HFFc6 (cell line): ENCODE measurements at places on chromosomes 5 and 9. TPM values are rescaled to one million over a fixed set of nuclear protein-coding genes. Genes with fewer than 3 reads are reported as not detected.

DNA sequence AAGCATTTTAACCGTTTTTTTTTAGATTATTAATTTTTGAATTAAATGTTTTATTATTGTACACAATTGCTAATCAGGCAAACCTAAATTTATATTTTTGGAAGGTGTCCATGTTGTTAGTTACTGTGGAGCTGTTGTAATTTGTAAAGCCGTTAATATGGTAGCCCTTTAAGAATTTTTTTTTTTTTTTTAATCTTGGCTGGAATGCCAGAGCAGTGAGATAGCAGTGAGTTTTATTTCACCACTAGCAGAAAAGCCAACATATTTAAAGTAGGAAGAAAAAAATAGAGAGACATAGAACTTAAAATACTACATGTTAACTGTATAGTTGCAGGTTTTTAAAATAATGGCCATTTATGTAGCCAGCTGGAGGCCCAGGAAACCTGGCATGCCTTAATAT lies 35.3 kb upstream of the RNF20 start:
- no peak overlapping the region for H3K27ac ChIP-seq
- H3K27me3 ChIP-seq: no peaks in the 10 kb centered on the region
- H3K4me3 ChIP-seq: no peak overlapping the region
- peaks cover 23% of the 10 kb centered on the region for H3K4me1 ChIP-seq
- DNase-seq: no peak

- peaks cover 5% of the 10 kb centered on the region for H3K27me3 ChIP-seq
- H3K4me1 ChIP-seq: peaks cover 12% of the 10 kb centered on the region
Measured at GRCh38 chr9:16321461-16322119, 548.9 kb downstream of the BNC2 start.

DNA sequence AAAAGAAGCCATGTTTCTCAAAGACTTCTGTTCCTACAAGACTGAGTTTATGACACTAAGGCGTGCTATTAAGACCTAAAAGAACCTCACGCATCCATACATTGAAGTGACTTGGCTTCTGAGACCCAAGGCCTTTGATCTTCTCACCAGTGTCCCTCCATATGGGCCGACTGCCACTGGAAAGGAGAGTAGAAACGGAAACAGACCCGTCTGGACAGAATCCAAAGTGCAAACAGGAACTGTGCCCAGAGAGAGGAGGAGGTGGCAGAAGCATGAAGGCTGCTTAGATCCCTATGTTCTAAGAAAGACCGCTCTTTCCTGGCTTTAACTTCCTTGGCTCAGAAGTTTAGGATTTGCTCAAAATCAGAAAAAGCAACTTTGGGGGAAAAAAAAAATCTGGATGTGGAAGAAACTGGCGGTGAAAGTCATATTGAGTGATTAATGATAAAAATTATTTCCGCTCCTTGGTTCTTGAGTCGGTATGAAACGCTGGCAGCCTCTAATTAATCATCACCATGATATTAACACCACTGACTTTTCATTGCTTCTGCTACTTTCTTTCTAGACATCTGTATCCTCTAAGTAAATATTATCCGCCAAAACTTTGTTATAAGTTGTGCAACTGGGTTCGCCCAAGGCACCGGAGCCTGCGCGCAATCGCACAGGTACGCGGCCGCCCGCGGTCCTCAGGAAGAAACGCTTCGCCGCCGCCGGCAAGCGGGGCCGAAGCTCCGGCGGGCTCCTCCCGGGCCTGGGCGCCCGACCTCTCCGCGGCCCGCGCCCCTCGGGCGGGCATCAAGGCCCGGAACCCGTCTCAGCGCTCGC lies 726 bp downstream of the DAP start:
- H3K4me3 ChIP-seq: peak overlapping the region; percentile 96
- H3K27me3 ChIP-seq: peaks cover 2% of the 10 kb centered on the region; the same call in 1 of the 2 replicates
- peaks cover 61% of the 10 kb centered on the region for H3K4me1 ChIP-seq
- peak overlapping the region; percentile 94 for H3K27ac ChIP-seq

The S1PR3 gene
- total RNA-seq: 15.1 to 25.2 TPM (median 17.5 TPM) in 3 replicates

DNA sequence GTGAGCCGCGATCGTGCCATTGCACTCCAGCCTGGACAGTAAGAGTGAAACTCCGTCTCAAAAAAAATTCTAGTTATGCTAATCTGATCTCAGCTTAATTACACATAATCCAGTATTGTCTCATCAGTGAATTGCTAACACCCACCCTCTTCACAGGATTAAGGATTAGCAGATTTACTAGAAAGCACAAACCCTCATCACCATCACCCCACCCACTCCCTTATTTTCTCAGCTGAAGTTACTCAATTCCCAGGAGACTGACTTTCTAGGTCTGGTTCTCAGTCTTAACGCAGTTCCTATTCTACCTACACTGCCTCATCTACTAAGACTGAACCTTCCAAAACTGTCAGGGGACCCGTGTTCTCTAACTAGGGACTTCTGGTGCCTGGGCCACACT lies 9.0 kb downstream of the TOR1B start:
- no peak overlapping the region for H3K27ac ChIP-seq
- no peaks in the 10 kb centered on the region for H3K4me1 ChIP-seq
- peaks cover 7% of the 10 kb centered on the region for H3K27me3 ChIP-seq
- peaks cover 32% of the 10 kb centered on the region; the same call in 1 of the 2 replicates for H3K36me3 ChIP-seq
- no peak overlapping the region for H3K4me3 ChIP-seq

DNA sequence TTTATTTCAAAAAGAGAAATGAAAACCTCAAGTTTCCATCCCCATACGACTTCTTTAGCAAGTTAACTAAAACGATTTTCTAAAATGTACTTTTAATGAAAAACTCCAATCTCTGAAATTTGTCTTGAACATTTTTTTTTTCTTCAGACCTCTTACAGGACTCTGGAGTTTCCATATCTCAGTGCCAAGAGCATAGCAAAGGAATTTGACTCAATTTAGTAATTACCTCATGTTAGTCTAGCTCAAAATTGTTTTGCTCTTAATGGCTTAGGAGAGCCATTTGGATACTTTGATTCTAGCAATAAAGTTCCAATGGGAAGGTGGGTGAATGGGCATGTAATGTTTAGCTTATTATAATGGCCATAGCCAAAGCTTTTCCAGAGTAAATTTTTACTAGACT lies 26.0 kb upstream of the SPATA31D4 start:
- H3K4me3 ChIP-seq: no peak overlapping the region
- peaks cover 3% of the 10 kb centered on the region for H3K27me3 ChIP-seq
- DNase-seq: no peak
- H3K36me3 ChIP-seq: no peaks in the 10 kb centered on the region
- H3K4me1 ChIP-seq: peaks cover 18% of the 10 kb centered on the region
- no peak overlapping the region for H3K27ac ChIP-seq

- no peaks in the 10 kb centered on the region for H3K36me3 ChIP-seq
- H3K27me3 ChIP-seq: peaks cover 22% of the 10 kb centered on the region
- DNase-seq: no peak
- no peak overlapping the region for H3K4me3 ChIP-seq
Measured at GRCh38 chr9:107540164-107540561, 50.6 kb upstream of the KLF4 start.

DNA sequence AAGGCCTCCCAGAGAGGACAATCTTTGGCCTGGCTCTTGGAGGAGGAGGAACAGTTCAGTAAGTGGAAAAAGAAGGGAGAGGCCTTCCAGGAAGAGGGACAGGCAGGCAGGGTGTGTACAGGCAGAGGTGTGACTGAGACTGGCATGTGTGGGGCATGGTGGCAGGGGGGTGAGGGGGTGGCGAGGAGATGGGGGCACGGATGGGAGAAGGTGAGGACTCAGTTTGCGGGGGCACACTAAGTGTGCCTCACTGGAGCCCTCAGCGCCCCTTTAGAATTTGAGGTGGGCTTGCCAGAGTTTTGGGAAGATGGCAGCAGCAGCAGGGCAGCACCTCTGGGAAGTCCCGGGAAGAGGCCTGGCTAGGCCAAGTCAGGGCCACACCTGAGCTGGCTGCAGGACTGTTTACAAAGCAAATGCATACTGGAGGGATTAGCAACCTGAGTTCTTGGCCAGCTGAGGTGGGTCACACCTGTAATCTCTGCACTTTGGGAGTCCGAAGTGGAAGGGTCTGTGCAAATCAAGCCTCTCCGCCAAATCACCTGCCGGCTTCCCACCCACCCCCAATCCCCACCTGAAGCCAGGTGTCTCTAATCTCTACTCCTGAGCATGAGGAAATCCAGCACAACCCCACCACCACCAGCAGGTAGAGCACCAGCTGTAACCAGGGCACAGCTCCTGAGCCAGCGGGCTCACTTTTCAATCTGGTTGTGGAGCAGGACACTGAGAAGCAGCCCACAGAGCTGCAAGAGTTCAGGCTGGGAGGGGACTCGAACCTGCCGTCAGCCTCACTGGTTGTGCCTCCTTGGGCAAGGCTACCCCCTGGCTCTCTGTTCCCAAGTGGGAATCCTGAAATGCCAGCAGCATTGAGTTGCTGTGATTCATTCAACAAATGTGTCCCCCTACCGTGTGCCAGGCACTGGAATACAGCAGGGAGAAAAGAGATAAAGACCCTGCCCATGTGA lies 10.2 kb upstream of the GABRP start:
- H3K27ac ChIP-seq: no peak overlapping the region
- no peaks in the 10 kb centered on the region for H3K36me3 ChIP-seq
- peaks cover 18% of the 10 kb centered on the region for H3K27me3 ChIP-seq
- no peak overlapping the region for H3K4me3 ChIP-seq
- no peaks in the 10 kb centered on the region for H3K4me1 ChIP-seq

The ZMYND19 gene
- 24.3 and 28.6 TPM in 2 replicates for total RNA-seq

The ANKRD34B gene
- total RNA-seq: not detected in 3 replicates

- H3K4me1 ChIP-seq: peaks cover 17% of the 10 kb centered on the region
- no peak for DNase-seq
- H3K27ac ChIP-seq: no peak overlapping the region
- peaks cover 10% of the 10 kb centered on the region for H3K36me3 ChIP-seq
- no peak overlapping the region for H3K4me3 ChIP-seq
Measured at GRCh38 chr9:88234114-88234513, 95.8 kb upstream of the SPATA31C2 start.

DNA sequence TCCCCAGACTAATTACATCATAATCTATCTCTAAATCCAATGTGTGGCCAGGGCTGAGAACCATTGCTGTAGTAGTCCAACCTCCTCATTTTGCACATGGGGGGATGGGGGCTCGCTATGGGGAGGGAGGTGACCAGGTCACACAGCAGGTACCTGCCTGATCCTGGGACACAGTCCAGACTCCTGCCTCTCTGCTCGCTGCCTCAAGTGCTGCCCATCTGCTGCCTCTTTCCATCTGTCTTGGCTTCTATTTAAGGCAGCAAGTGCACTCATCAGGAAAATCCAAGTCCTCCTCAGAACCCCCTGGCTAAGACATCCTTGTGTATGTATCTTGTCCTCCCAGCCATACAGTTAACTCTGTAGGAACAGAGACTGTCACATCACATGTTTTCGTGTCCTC lies 57.7 kb upstream of the FRRS1L start:
- H3K4me1 ChIP-seq: no peaks in the 10 kb centered on the region
- no peak overlapping the region for H3K4me3 ChIP-seq
- H3K27me3 ChIP-seq: peaks cover 34% of the 10 kb centered on the region
- no peaks in the 10 kb centered on the region for H3K36me3 ChIP-seq

The TNPO1 gene
- total RNA-seq: 129 to 182 TPM (median 146 TPM) in 3 replicates

DNA sequence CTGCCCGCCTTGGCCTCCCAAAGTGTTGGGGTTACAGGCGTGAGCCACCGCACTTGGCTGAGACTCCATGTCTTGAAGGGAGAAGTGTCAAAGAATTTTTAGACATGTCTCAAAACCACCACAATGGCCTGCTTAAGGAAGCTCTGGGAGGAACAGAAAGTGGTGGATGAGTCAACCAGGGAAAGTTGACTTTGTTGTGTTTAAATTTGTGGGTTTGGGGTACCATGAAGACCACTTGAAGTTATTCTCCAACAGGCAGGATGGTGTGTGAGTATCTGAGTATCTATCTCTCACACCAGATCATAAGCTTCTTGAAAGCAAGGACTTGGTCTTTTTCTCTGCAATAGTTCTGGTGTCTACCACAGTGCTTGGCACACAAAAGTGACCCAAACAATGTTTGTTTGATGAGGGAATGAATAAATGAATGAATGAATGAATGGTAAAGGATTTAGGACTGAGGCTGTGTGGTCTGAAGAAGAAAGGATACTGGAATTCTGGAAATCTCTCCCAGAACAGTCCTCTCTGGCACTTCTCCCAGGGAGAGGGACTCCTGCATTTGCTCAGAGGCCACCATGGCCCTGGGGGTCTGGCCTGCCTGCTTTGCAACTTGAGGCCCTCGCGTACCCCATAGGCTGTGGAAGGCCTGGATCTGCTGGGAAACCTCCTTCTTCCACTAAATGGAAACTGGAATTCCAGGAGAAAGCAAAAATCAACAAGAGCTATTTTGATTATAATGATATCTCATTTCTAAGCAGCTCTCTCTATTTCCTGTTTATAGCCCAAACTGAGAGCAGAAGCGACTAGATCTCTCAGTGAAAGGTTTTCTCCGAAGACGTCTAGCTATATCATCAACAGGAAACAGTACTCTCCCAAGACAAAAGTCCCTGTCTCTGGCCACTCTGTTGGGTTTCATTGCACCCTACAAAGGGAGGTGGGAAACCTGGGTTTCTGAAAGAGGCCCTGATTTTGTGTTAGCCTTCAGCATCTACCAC lies 187.9 kb downstream of the PALM2AKAP2 start:
- no peaks in the 10 kb centered on the region for H3K27me3 ChIP-seq
- no peaks in the 10 kb centered on the region for H3K36me3 ChIP-seq
- DNase-seq: no peak
- H3K4me3 ChIP-seq: no peak overlapping the region
- no peak overlapping the region for H3K27ac ChIP-seq

GRCh38 chr5:158300256-158300655 lies 441.3 kb upstream of the CLINT1 start:
- H3K36me3 ChIP-seq: no peaks in the 10 kb centered on the region
- no peaks in the 10 kb centered on the region for H3K27me3 ChIP-seq
- no peak overlapping the region for H3K27ac ChIP-seq
- H3K4me3 ChIP-seq: no peak overlapping the region

GRCh38 chr5:5418764-5419163 lies 3.7 kb upstream of the ICE1 start:
- peaks cover 54% of the 10 kb centered on the region for H3K4me1 ChIP-seq
- no peaks in the 10 kb centered on the region; the same call in 1 of the 2 replicates for H3K36me3 ChIP-seq
- no peak for DNase-seq
- H3K27ac ChIP-seq: no peak overlapping the region; the same call in 1 of the 2 replicates
- H3K4me3 ChIP-seq: no peak overlapping the region; the same call in 1 of the 2 replicates
- H3K27me3 ChIP-seq: peaks cover 7% of the 10 kb centered on the region

The SPATA31E1 gene
- total RNA-seq: not detected in 3 replicates

- H3K27ac ChIP-seq: 0 out of 2 replicates have a peak overlapping the region, but pooled peaks have one; percentile 4
- H3K27me3 ChIP-seq: no peaks in the 10 kb centered on the region
- no peak overlapping the region for H3K4me3 ChIP-seq
- H3K36me3 ChIP-seq: peaks cover 42% of the 10 kb centered on the region
- DNase-seq: no peak
- H3K4me1 ChIP-seq: peaks cover 55% of the 10 kb centered on the region
Measured at GRCh38 chr9:111020594-111020993, 17.7 kb downstream of the LPAR1 start.

The SLC25A51 gene
- total RNA-seq: 32.7 to 39.5 TPM (median 35.9 TPM) in 3 replicates

The PCDHGA7 gene
- 2.7 and 12.0 TPM in 2 replicates for total RNA-seq
